Esophagus squamous epithelium (tissue), 5 donors: ENCODE measurements at places on chromosomes 2 and 18. TPM values are rescaled to one million over a fixed set of nuclear protein-coding genes. Genes with fewer than 3 reads are reported as not detected.

The CAPN14 gene
- 130 TPM for total RNA-seq

DNA sequence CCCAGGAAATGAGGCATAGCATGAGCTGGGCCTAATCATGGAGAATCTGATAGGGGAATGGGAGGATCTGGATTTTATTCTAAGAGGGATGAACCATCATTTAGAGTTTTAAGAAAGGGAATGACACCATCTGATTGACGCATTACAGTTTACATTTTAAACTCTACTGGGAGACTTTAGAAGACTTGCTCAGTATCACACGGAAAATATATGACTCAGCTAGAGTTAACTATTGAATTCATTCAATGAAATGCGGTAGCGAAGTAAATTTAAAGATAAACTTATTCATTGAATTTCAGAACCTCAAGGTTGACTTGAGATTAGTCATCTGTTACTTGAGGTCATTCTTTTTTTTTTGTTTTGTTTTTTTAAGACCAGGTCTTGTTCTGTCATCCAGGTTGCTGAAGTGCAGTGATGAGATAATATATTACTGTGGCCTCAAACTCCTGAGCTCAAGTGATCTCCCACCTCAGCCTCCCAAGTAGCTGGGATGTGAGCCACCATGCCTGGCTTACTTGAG, 25.0 kb downstream of the MC4R start:
- H3K27ac ChIP-seq: no peak overlapping the region
- no peak for DNase-seq
- no peak overlapping the region for H3K4me3 ChIP-seq
- no peaks in the 10 kb centered on the region for H3K27me3 ChIP-seq
- H3K4me1 ChIP-seq: no peaks in the 10 kb centered on the region

The TCF7L1 gene
- total RNA-seq: 0.49 TPM

DNA sequence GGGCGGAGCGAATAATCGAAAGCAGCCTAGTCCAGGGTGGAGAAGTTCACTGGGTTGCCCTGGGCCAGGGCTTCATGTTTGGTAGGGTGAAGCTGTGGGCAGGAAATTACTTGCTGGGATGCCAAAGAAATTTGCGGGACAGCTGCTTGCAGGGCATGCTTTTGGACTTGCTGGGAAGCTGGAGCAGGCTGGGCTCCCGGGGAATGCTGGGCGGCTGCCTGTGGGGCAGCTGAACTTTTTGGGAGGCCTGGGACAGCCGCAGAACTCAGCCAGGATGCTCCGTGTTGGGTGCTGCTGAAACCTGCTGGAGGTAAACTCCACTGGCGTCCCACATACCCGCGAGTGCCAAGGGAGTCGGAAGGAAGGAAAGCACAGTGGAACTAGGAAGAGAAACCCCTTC, 31.9 kb downstream of the ASB1 start:
- H3K4me3 ChIP-seq: no peak overlapping the region
- H3K27ac ChIP-seq: peak overlapping the region; percentile 10
- no peak for DNase-seq
- no peaks in the 10 kb centered on the region for H3K4me1 ChIP-seq
- H3K27me3 ChIP-seq: no peaks in the 10 kb centered on the region

DNA sequence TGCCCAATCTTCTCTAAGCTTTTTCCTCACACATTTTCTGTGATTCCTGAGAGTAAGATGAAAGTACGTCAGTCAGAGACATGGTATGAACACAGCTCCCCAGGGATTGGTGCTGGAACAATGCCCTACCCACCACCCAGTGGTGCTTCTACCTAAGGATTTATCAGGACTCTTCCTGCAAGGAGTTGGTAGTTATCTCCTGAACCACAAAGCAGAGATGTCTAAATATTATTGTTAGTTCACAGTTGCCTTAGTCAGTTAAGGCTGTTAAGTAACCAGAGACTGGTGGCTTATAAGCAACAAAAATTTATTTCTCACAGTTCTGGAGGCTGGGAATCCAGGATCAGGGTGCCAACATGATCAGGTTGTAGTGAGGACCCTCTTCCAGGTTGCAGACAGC, 60.3 kb upstream of the CCDC85A start:
- no peaks in the 10 kb centered on the region for H3K4me1 ChIP-seq
- no peak for DNase-seq
- H3K36me3 ChIP-seq: no peaks in the 10 kb centered on the region
- no peak overlapping the region for H3K27ac ChIP-seq
- no peak overlapping the region for H3K4me3 ChIP-seq
- no peaks in the 10 kb centered on the region for H3K27me3 ChIP-seq

The SKA1 gene
- 11.2 TPM for total RNA-seq

DNA sequence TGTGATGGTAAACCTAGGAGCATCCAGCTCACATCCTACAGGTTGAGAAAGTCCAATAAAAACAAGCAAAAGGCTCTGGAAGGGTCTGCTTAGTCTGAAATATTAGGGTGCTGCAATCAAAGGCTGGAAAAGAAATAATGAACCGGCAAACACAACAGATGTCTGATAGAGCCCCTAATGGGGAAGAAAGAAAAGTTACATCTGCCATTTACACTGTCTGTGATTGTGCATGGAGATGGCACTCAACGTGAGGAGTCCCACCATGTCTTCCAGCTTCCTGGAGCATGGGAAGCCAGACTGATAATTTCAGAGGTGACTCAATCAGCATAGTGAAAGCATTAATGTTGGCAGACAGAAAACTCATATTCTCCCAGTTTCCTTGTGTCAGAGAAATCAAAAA, 307.8 kb downstream of the EPHA4 start:
- no peaks in the 10 kb centered on the region for H3K36me3 ChIP-seq
- H3K4me1 ChIP-seq: no peaks in the 10 kb centered on the region
- H3K27me3 ChIP-seq: no peaks in the 10 kb centered on the region

The PRKAG3 gene
- not detected for total RNA-seq

DNA sequence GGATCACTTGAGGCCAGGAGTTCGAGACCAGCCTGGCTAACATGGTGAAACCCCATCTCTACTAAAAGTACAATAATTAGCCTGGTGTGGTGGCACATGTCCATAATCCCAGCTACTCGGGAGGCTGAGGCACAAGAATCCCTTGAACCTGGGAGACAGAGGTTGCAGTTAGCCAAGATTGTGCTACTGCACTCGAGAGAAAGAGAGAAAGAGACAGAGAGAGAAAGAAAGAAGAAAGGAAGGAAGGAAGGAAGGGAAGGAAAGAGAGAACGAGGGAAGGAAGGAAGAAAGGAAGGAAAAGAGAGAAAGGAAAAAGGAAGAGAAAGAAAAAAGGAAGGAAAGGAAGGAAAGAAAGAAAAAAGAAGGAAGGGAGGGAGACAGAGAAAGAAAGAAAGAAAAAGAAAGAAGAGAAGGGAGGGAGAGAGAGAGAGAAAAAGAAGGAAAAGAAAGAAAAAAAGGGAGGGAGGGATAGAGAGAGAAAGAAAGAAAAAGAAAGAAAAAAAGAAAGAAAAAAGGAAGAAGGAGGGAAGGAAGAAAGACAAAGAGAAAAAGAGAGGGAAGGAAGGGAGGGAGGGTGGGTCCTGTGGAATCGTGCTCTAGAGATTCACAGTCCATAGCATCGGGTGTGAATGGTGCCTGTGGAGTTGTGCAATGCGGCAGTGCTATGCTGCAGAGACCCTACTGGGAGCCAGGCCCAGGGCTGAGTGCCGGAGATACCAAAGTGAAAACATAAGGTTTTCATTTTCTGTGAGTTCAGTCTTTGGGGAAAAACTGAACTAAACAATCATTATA, 4.6 kb upstream of the SDC1 start:
- DNase-seq: no peak
- no peak overlapping the region for H3K4me3 ChIP-seq

The BCL11A gene
- 23.9 TPM for total RNA-seq

The DNAH7 gene
- total RNA-seq: 0.76 TPM
